Calu3 (cell line): ENCODE measurements at places on chromosomes 1 and 21. TPM values are rescaled to one million over a fixed set of nuclear protein-coding genes. Genes with fewer than 3 reads are reported as not detected.

DNA sequence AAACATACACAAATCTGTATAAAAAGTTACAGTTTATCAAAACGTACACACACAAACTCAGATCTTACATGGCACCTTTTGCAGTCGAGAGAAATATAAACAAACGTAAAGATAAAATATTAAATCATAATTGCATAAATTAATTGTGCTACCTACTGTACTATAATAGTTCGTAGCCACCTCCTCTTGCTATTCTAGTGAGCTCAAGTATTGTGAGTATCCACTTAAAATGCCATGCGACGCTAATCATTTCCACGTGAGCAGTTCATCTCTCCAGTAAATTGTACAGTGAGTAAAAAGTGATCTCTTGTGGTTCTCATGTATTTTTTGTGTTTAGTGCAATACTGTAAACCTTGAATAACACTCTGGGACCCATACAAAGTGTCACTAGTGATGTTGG, 6.3 kb downstream of the MIA3 start:
- DNase-seq = no peak

DNA sequence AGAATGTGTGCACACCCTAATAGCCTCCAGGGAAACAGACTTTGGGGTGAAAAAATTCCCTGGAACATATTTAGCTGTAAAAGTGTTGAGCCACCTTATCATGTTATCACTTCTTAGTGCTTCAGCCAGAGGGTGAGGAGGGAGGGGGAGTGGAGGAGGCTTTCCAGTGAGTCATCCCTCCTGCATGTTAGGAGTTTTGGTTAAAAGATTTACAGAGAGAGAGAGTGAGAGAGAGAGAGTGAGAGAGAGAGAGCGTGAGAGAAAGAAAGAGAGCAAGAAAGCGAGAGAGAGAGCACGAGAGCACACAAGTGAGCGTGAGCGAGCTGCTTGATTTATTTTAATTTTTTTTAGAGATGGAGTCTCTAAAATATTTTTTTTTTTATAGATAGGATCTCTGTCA, 13.5 kb upstream of the CACNA1E start:
- peak; percentile 56 for DNase-seq

DNA sequence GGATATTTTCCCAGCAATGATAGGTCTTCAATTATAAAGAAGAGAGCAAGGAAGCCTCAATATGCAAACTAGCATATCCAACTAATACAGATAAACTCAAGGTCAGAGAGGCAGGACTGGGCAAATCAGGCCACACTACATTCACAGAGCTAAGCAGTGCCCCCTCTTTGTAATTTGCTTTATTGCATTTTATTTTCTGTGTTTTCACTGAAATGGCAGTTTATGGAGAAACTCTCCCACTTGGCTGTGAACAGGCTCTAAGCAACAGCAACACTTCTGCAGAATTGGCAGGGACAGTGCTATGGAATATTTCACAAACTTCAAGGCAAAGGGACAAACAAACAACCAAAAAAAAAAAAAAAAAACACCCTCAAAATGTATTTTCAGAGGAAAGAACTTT, 93.4 kb upstream of the SOD1 start:
- no peak for DNase-seq

MARK1 gene
- 1.8 and 3.0 TPM in 2 replicates for total RNA-seq

DNA sequence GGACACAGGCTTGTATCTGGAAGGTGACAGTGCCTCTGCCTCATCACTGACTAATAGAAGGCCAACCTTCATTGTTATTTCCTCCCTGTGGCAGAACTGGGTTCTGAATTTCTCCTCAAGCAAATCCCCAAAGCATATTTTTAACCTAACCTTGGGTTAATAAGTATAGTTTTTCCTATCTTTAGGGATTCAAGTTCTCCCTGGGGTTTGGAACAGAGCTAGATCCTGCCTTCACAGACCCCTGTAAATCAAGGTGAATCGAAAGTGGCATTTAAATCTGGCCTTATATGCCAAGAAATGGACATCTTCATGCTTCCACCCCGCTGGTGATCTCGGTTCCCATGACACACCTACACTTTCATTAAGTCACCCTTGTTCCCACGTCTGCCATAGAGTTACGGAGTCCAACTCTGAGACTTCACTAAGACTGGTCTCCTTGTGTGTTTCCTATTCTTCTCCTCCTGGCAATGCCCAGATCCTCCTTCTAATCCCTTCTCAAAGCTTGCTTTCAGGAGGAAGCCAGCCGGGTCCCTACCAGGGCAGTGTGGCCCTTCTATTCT, 4.3 kb upstream of the CHI3L2 start:
- no peak for DNase-seq

GRCh38 chr1:192984080-192984479, 75.1 kb downstream of the UCHL5 start:
- no peak for DNase-seq
